Placental epithelial cell (primary cell): ENCODE measurements at places on chromosomes 3 and 15. TPM values are rescaled to one million over a fixed set of nuclear protein-coding genes. Genes with fewer than 3 reads are reported as not detected.

Gene TAGLN3
- total RNA-seq: not detected in 2 replicates

Gene IQCF5
- not detected in 2 replicates for total RNA-seq

Gene BFSP2
- not detected in 2 replicates for total RNA-seq

Gene TM4SF4
- not detected in 2 replicates for total RNA-seq

Gene HRG
- not detected in 2 replicates for total RNA-seq

Gene GRM2
- total RNA-seq: under 0.01 and 0.11 TPM in 2 replicates

Gene GOLGA8J
- not detected in 2 replicates for total RNA-seq

Gene CHRNA7
- under 0.01 TPM in 1 of 2 replicates, not detected in the other for total RNA-seq

Gene SYNPR
- not detected in 2 replicates for total RNA-seq

Gene ZWILCH
- 9.8 and 16.9 TPM in 2 replicates for total RNA-seq

Gene SLC27A2
- not detected in 2 replicates for total RNA-seq

Gene CHRM5
- total RNA-seq: under 0.01 and 0.11 TPM in 2 replicates

Gene EIF5A2
- 2.4 and 3.0 TPM in 2 replicates for total RNA-seq

Gene ACAD11
- 16.1 and 20.4 TPM in 2 replicates for total RNA-seq

Gene ADAMTS7
- total RNA-seq: 2.0 and 3.5 TPM in 2 replicates

Gene RTP4
- total RNA-seq: not detected in 2 replicates

Gene USP19
- 42.0 and 42.8 TPM in 2 replicates for total RNA-seq

Gene TPRG1
- 0.43 and 2.0 TPM in 2 replicates for total RNA-seq

Gene CP
- 1.1 TPM in 1 of 2 replicates, not detected in the other for total RNA-seq

Gene ALPK3
- total RNA-seq: 0.33 and 0.79 TPM in 2 replicates

Gene KCNH8
- not detected in 2 replicates for total RNA-seq

Gene CTXN2
- not detected in 2 replicates for total RNA-seq

Gene PPP1R14D
- total RNA-seq: not detected in 2 replicates

Gene C3orf49
- total RNA-seq: not detected in 2 replicates

Gene GTPBP8
- total RNA-seq: 27.1 and 50.6 TPM in 2 replicates

Gene CHRNA5
- total RNA-seq: under 0.01 and 1.2 TPM in 2 replicates

Gene AHSG
- total RNA-seq: not detected in 2 replicates

Gene FAM240A
- total RNA-seq: not detected in 2 replicates
